ENCODE measurements at places on chromosomes 13 and 19.

DNA sequence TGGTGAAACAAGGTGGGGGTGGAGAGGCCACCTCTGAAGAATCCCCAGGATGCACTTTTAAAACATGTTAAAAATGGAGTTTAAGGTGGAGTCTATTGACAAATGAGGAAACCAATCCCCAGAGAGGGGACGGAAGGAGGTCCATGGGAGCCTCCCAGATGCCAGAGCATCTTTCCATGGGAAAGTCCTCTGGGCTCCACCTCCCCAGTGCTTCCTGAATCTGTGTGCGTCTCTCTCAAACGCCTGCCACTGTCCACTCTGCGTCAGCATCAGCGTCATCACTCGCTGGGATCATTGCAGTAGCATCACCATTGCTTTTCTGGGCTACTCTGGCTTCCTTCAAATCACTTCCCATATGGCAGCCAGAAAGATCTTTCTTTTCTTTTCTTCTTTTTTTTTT is 6.2 kb downstream of the GPR4 start:
- DNase-seq, result no peak

GRCh38 chr13:104297075-104297474 is 1230.9 kb upstream of the SLC10A2 start:
- DNase-seq, result no peak

DNA sequence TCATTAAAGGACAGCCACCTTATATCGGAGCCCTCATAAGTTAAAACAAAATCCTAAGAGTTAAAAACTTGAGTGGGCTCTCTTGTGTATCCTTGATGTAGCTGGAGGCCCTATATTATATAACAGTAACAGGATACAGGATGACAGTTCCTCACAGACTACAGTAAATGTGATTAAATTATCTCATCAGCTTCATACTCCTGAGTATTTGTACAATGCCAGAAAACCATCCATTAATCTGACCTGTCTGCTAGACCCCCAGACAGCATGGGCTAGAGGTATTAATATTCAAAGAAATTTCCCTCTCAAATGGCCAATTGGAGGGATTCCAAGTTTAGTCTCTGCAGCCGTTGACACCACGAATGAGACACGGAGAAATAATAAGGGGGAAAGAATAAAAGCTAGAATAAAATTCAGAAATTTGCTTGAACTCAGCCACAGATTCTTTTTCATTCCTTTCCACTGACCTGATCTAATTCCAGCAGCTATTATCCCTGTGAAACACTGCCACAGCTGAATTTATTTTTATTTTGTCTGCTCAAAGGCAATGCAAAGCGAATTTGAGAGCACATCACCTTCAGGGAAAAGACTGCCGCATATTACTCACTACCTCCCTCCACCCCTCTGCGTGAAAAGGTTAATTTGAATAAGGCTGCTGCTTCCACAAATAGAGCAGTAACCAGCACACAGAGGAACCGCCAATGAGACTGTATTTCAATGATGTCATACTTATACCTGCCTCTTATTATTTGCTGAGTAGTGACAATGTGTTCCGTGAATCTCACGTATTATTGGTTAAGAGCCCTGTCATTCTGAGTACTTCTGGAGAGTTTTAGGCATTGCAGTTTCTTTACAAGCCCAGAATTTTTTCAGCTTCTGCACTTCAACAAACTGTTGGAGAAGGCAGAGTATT is 155.9 kb upstream of the KLF12 start:
- DNase-seq, result peak; percentile 31

GRCh38 chr19:16589917-16590316 is 17.7 kb upstream of the SLC35E1 start:
- DNase-seq, result no peak

DNA sequence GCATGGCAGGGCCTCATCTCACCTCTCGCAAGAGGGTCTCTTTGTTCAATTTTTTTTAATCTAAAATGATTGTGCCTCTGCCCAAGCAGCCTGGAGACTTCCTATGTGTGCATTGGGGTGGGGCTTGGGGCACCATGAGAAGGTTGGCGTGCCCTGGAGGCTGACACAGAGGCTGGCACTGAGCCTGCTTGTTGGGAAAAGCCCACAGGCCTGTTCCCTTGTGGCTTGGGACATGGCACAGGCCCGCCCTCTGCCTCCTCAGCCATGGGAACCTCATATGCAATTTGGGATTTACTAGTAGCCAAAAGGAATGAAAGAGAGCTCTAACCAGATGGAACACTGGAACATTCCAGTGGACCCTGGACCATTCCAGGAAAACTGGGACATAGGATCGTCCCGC is 8.0 kb downstream of the FXYD3 start:
- no peak for DNase-seq

DNA sequence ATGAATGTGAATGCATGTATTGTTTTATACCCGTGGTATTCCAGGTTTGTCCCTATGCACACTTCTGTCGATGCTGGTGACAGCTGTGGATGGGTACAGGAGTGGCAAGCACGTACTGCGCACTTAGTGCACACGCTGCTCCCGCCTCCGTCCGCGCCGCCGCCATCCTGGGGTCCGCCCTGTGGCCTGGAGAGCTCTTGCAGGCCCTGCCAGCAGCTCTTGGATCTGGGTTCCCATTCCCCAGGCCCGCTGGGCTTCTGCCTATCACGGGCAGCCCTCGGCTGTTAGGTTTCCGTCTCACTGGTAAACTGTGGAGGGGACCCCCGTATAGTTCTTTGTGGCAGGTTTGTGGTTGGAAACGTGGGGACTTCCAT is 4.0 kb downstream of the GNA11 start:
- DNase-seq, result no peak

DNA sequence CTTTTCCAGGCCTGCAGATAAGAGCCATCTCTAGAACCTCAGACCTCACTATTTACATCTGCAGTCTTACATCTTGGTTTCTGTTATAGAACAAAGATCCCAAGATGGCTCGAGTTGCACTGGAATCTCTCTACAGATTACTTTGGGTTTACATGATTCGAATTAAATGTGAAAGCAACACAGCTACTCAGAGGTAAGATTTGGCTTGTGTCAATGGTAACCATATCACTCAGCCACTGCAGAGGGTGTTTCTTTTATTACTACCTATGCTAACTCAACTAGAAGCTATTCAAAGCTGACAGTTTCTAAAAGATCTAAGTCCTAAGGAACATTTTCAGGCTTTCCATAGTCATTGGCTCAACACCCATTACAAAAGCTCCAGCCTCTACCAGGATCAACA is 115.6 kb downstream of the FRY start:
- DNase-seq, result no peak

GRCh38 chr13:102440259-102440936 is 38.5 kb upstream of the FGF14 start:
- no peak for DNase-seq

- DNase-seq, result no peak
Measured at GRCh38 chr19:39173502-39173991, 23.2 kb upstream of the NCCRP1 start.

GRCh38 chr19:18789883-18790565 is 1.1 kb downstream of the COMP start:
- DNase-seq, result no peak

GRCh38 chr19:56149656-56150038 is 8.6 kb downstream of the ZNF444 start:
- no peak for DNase-seq

GRCh38 chr19:14519245-14519859 is 1.2 kb upstream of the DNAJB1 start:
- DNase-seq, result no peak

GRCh38 chr13:106709522-106709921 is 141.6 kb upstream of the ARGLU1 start:
- DNase-seq, result no peak

- DNase-seq, result no peak
Measured at GRCh38 chr13:27665333-27665732, 43.6 kb downstream of the POLR1D start.
